Activated CD4-positive, alpha-beta T cell treated with anti-CD3 and anti-CD28 coated beads, Interleukin-2, Interleukin-6, amounts not matched to agents 100 ng/mL and 50 ng/mL, durations not matched to agents 16 hours and 8 hours (primary cell): ENCODE measurements at places on chromosomes 12 and 14.

- no peak for DNase-seq
Observed at GRCh38 chr12:104802208-104802607, 155.9 kb downstream of the SLC41A2 start.

GRCh38 chr12:99455350-99456035 lies 192.1 kb upstream of the GARIN6 start:
- DNase-seq, result no peak

- DNase-seq, result no peak
Observed at GRCh38 chr12:67752226-67752732, 103.7 kb downstream of the DYRK2 start.

DNA sequence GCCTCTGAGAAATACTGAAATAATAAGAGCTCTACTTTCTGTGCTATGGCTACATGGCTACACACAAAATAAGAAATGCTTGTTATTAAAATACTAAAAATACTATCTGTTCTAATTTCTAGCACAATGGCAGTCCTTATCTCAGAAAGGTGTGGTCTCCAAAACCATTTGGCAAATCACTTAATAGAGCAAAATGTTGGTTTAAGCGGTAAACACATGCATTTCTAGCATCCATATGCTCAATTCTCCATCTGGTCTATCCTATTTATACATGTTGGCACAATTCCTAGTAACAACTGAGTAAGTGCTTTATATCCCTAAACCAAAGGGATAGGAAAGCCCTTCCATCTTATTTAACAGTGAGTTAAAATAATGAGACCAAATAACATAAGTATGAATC lies 107.0 kb downstream of the PAPLN start:
- DNase-seq, result no peak

DNA sequence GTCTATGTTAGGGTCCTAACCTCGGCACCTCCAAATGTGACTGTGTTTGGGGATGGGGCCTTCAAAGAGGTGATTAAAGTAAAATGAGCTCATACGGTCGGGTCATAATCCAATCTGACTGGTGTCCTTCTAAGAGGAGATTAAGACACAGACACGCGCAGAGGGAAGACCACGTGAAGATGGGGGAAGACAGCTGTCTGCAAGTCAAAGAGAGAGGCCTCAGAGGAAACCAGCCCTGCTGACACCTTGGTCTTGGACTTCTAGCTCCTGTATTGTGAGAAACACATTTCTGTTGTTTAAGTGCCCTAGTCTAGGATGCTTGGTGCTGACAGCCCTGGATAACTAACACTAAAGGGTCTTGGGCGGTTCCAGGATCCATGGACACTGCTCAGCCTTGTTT lies 109.6 kb downstream of the DICER1 start:
- DNase-seq, result no peak
